Smooth muscle cell of the coronary artery (primary cell): ENCODE measurements at places on chromosomes 7 and 10. TPM values are rescaled to one million over a fixed set of nuclear protein-coding genes. Genes with fewer than 3 reads are reported as not detected.

Gene PNLIPRP2
- total RNA-seq, result not detected in 2 replicates

Gene GRM3
- total RNA-seq, result not detected in 2 replicates

Gene ABCB4
- 0.08 and 0.12 TPM in 2 replicates for total RNA-seq

Gene NPFFR1
- not detected in 2 replicates for total RNA-seq

Gene SLC13A1
- total RNA-seq, result not detected in 2 replicates

Gene TMEM140
- total RNA-seq, result 3.4 and 11.5 TPM in 2 replicates

Gene NRAP
- under 0.01 TPM in 1 of 2 replicates, not detected in the other for total RNA-seq

Gene CCL26
- total RNA-seq, result 1.4 TPM in 2 replicates

Gene CYP26A1
- 0.08 TPM in 1 of 2 replicates, not detected in the other for total RNA-seq

Gene DRGX
- not detected in 2 replicates for total RNA-seq

Gene PRSS37
- total RNA-seq, result not detected in 2 replicates

Gene NRCAM
- 1.1 and 1.9 TPM in 2 replicates for total RNA-seq

Gene C10orf90
- 0.23 TPM in 1 of 2 replicates, not detected in the other for total RNA-seq

Gene FLNC
- 118 and 153 TPM in 2 replicates for total RNA-seq

Gene THSD7A
- total RNA-seq, result 0.12 and 0.38 TPM in 2 replicates

Gene FXYD4
- total RNA-seq, result not detected in 2 replicates

Gene EDRF1
- total RNA-seq, result 14.5 and 15.1 TPM in 2 replicates

Gene BCCIP
- 36.2 and 44.6 TPM in 2 replicates for total RNA-seq

Gene SPDYE9
- total RNA-seq, result not detected in 2 replicates

Gene AOAH
- total RNA-seq, result not detected in 2 replicates

Gene ADAM12
- 20.8 and 56.4 TPM in 2 replicates for total RNA-seq

Gene GTF2IRD1
- total RNA-seq, result 2.2 and 6.8 TPM in 2 replicates

Gene NODAL
- total RNA-seq, result not detected in 2 replicates

Gene FAM25A
- total RNA-seq, result not detected in 2 replicates

Gene SOSTDC1
- total RNA-seq, result not detected in 2 replicates

Gene IL6
- 32.2 and 60.7 TPM in 2 replicates for total RNA-seq

Gene SORCS1
- not detected in 2 replicates for total RNA-seq

Gene FBXO24
- 0.30 TPM in 1 of 2 replicates, not detected in the other for total RNA-seq

Gene COBL
- total RNA-seq, result under 0.01 TPM in 1 of 2 replicates, not detected in the other
